ENCODE measurements at places on chromosomes 12 and 14.

GRCh38 chr14:81837304-81837703, 303.7 kb upstream of the SEL1L start:
- DNase-seq, result no peak

- DNase-seq, result no peak
Observed at GRCh38 chr14:105534586-105534985, 8.2 kb downstream of the TMEM121 start.

- no peak for DNase-seq
Observed at GRCh38 chr12:60644076-60644475, 1048.2 kb downstream of the SLC16A7 start.

DNA sequence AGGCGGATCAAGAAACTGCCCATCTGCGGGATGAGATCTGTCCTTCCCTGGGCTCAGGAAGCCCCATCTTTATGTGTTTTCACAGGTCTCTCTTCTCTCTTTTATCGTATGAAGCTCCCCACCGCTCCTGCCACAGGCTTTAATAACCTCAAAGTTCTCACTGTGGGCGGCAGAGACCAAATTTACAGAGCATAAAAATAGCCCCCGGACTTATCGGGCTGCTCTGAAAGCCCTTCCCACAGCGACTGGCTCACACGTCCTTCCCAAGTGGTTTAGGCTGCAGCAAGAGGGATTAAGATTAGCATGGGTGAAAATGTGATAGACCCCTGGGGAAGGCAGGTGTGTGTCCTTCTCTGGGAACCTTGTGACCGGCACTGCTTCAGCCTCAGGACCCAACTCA, 47.8 kb downstream of the TESC start:
- no peak for DNase-seq

GRCh38 chr12:71158361-71158882, 623 bp upstream of the TSPAN8 start:
- DNase-seq, result no peak

DNA sequence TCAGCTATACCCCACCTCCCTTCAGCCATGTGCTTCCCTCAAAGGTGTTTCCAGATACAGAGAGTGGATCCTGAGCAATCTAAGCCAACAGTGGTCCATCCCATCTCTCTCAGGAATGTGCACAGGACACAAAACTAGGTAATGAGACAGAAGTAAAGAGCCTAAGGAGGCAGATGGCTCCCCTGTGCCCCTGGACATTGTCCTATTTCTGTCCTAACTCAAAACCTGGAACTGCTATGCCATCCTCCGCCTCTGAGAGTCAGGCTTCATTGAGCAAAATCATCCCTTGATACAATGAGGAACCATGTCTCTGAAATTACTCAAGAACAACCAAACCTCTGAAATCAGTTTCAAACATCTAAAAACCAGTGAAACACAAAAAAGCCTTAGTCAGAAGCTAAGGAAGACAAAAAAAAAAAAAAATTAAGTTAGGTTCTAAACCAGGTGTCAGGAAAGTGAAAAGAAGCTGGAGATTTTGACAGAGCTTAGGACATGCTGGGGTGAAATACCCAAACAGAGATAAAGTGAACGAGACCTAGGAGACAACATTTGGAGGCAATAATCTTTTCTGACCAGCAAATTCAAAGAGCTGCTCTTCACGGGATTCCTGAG, 200.3 kb upstream of the PLEKHG7 start:
- DNase-seq, result no peak

DNA sequence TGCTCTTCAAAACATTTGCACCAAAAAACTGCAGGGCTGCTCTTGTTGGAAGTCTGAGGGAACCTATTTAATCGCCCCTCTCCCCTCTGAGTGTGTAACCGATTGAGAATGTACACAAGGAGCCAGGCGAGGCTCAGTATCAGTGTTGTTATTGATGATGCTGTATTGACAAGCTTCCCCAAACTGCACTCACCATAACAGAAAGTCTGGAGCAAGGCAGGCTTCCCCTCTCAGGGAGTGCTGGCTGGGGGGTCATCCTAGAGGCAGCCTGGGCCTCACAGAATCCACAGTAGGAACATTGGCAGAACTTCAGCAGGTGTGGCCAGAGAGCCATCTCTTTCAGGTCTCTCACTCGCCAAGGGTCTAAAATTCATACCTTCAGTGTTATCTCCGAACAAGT, 58.1 kb upstream of the TUNAR start:
- DNase-seq, result no peak

DNA sequence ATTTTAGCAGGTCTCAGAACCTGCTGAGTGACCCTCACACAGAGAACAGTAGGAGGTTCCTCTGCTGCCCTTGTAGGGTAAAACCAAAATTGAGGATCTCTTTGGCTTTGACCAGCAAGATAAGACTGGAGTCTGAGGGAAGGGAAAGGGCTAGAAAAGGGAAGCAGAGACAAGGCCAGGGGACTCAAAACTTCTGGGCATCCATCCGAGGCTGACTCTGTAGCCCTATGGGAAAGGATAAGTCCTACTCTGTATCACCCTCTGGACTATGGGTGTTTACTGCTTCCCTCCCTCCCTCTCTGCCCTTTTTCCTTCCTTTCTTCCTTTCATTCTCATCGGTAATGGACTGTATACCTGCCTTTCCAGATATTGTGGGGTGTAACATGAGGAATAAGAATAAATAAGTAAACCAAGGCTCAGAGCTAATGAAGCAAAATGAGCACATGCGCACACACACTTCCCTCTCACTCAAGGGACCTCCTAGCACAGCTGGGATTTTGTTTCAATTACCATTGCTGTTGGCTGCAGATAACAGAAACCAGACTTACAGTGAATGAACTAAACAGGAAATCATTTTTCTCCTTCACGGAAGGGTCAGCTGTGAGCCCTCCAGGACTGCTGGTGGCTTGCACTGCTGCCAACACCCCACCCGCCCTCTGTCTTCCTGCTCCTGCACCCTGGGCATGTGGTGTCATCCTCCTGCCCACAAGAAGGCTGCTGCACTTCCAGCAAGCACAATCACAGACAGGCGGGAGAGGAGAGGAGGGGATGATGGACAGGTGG, 404.4 kb upstream of the CCDC196 start:
- DNase-seq, result no peak

GRCh38 chr12:57726151-57726883, 12.2 kb downstream of the AGAP2 start:
- DNase-seq, result no peak

DNA sequence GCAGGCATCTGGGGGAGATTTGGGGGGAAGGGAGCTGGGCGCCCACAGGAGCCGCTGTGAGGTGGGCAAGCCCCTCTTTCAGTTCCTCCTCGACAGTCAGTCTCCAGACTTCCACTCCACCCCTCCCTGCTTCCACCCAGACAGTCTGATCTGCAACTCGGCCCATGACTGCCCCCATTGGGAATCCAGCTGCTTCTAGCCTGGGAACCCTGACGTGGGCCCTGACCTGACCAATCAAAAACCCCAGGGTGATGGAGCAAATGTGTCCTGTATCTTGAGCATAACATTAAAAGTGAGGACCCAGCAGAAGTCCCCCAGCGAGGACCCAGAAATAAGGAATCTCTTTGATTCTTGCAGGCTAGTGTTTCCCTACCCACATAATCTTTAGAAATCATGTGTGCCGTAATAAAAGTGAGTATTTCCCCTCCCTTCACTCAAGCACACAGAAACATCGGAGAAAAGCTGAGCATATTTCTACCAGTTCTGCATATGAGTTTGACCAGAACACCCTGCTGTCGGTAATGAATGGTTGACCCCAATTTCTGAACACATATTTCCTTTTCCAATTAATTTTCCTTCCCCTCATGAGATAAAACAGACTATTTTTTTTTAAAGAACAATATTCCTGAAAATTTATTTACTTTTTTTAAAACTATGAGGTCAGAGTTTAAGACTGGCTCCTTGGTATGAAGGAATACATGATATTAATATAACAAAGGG, 6.4 kb downstream of the SSH1 start:
- no peak for DNase-seq

- no peak for DNase-seq
Observed at GRCh38 chr12:3321881-3322280, 169.1 kb upstream of the PRMT8 start.

Data from stimulated activated CD4-positive, alpha-beta T cell treated with anti-CD3 and anti-CD28 coated beads, Interleukin-1b, Interleukin-23, amount 100 ng/mL, for 1 hour (primary cell).